ENCODE measurements at places on chromosomes 11 and 22.

- DNase-seq, result no peak
Observed at GRCh38 chr11:12694183-12694531, 19.9 kb downstream of the TEAD1 start.

DNA sequence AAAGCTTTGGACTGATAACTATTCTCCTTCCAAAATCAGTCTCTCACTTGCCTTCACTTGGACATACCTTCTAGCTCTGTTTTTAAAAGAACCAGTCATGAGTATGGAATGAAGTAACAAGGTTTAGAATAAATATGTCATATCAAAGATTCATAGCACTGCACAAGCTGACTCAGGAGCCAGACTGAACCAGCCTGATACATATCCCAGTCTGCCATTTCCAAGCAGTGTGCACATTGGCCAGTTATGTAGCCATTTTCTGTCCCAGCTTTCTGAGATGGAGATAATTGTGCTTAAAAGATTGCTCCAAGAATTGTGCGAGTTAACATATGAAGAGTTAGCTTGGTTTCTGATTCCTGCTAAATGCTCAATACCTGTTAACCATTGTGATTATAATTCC, 311.3 kb downstream of the C11orf87 start:
- no peak for DNase-seq

GRCh38 chr22:29126670-29127395, 54.0 kb downstream of the KREMEN1 start:
- DNase-seq, result no peak

- DNase-seq, result no peak
Observed at GRCh38 chr11:16787035-16787742, 48.7 kb downstream of the C11orf58 start.
